A549 treated with CORT108297 at 1 μM for 4 hours (cell line): ENCODE measurements at places on chromosomes 13 and 19. TPM values are rescaled to one million over a fixed set of nuclear protein-coding genes. Genes with fewer than 3 reads are reported as not detected.

RGL3 gene
- total RNA-seq, result 1.4 to 2.8 TPM (median 1.9 TPM) in 5 replicates

CYP2A6 gene
- 0.10 TPM in 1 of 5 replicates, not detected in the others for total RNA-seq

CLEC17A gene
- total RNA-seq, result 0.09 TPM in 1 of 5 replicates, not detected in the others

TMIGD2 gene
- total RNA-seq, result not detected in 5 replicates

ZNF331 gene
- 10.9 to 13.2 TPM (median 13.0 TPM) in 5 replicates for total RNA-seq

SMIM24 gene
- total RNA-seq, result 0.30 to 0.84 TPM (median 0.44 TPM) in 5 replicates

OR7G1 gene
- total RNA-seq, result not detected in 5 replicates

PODNL1 gene
- 0.88 to 1.8 TPM (median 1.1 TPM) in 5 replicates for total RNA-seq

ZNF557 gene
- 2.2 to 3.0 TPM (median 2.8 TPM) in 5 replicates for total RNA-seq

RELB gene
- total RNA-seq, result 28.1 to 57.8 TPM (median 50.6 TPM) in 5 replicates

TGFBR3L gene
- total RNA-seq, result 0.73 to 2.3 TPM (median 2.1 TPM) in 5 replicates

FIZ1 gene
- 17.6 to 24.7 TPM (median 24.3 TPM) in 5 replicates for total RNA-seq

TEX101 gene
- not detected in 5 replicates for total RNA-seq

SIGLEC5 gene
- 0.06 TPM in 1 of 5 replicates, not detected in the others for total RNA-seq

DCLK1 gene
- total RNA-seq, result 0.76 to 1.1 TPM (median 0.89 TPM) in 5 replicates

MEF2B gene
- 0.70 to 0.95 TPM (median 0.75 TPM) in 4 of 5 replicates, not detected in the other for total RNA-seq

TMEM238 gene
- total RNA-seq, result 1.6 to 11.1 TPM (median 8.6 TPM) in 5 replicates

CGB8 gene
- total RNA-seq, result 2.9 to 5.0 TPM (median 4.8 TPM) in 5 replicates

ZNF99 gene
- total RNA-seq, result not detected in 5 replicates

ZNF723 gene
- not detected in 5 replicates for total RNA-seq

ARL11 gene
- total RNA-seq, result not detected in 5 replicates

ZNF730 gene
- total RNA-seq, result not detected in 5 replicates

KCNN4 gene
- total RNA-seq, result 43.7 to 66.7 TPM (median 58.2 TPM) in 5 replicates

OR7D4 gene
- total RNA-seq, result not detected in 5 replicates

TMEM150B gene
- not detected in 5 replicates for total RNA-seq

SMIM7 gene
- 68.0 to 85.7 TPM (median 73.9 TPM) in 5 replicates for total RNA-seq

RFPL4AL1 gene
- 0.28 TPM in 1 of 5 replicates, not detected in the others for total RNA-seq

PSG7 gene
- 0.04 to 0.07 TPM (median 0.05 TPM) in 3 of 5 replicates, not detected in the others for total RNA-seq

CERS4 gene
- total RNA-seq, result 2.5 to 3.4 TPM (median 3.3 TPM) in 5 replicates

AMER2 gene
- total RNA-seq, result not detected in 5 replicates

KLF5 gene
- total RNA-seq, result 29.2 to 46.3 TPM (median 41.3 TPM) in 5 replicates

BRME1 gene
- 0.36 to 1.3 TPM (median 0.60 TPM) in 5 replicates for total RNA-seq

NLRP13 gene
- 0.02 TPM in 1 of 5 replicates, not detected in the others for total RNA-seq

NEK5 gene
- 0.05 to 0.15 TPM (median 0.08 TPM) in 5 replicates for total RNA-seq

GPR12 gene
- not detected in 5 replicates for total RNA-seq

MAST1 gene
- total RNA-seq, result 1.5 to 2.0 TPM (median 1.9 TPM) in 5 replicates

DLL3 gene
- total RNA-seq, result 6.8 to 11.9 TPM (median 11.2 TPM) in 5 replicates

MBD3L3 gene
- not detected in 5 replicates for total RNA-seq

SRRM5 gene
- total RNA-seq, result 0.65 to 1.3 TPM (median 0.76 TPM) in 5 replicates

ZNF573 gene
- 1.2 to 2.8 TPM (median 2.3 TPM) in 5 replicates for total RNA-seq

OR7D2 gene
- total RNA-seq, result not detected in 5 replicates

METTL21C gene
- total RNA-seq, result not detected in 5 replicates

ZNF583 gene
- 1.4 to 2.3 TPM (median 1.9 TPM) in 5 replicates for total RNA-seq

SLC25A15 gene
- 13.7 to 18.7 TPM (median 16.7 TPM) in 5 replicates for total RNA-seq

GJB6 gene
- total RNA-seq, result 0.06 TPM in 2 of 5 replicates, not detected in the others

RAB4B gene
- total RNA-seq, result 14.5 to 21.3 TPM (median 20.2 TPM) in 5 replicates

BORCS8 gene
- 7.7 to 13.5 TPM (median 12.2 TPM) in 5 replicates for total RNA-seq

ZNF681 gene
- not detected in 5 replicates for total RNA-seq

ATP4B gene
- total RNA-seq, result not detected in 5 replicates
